ENCODE measurements at places on chromosomes 11 and 22.

DNA sequence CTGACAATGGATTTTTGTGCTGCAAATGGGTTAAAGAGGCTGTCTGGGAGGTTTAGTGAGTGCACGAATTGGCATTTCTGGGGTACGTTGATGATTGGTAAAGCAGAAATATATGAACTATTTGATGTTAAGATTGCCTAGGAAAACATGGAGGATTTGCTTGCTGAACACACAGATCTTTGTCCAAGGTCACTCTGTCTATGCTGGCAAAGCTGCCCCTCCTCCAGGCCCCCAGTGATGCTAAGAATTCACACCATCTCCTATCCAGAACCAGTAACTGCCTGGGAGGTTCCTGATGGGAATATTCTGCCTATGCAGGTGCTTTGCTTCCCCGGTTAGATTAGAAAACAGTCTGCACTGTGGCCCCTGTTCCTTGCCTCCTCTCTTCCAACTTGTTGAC, 5.8 kb downstream of the MTNR1B start:
- no peak for DNase-seq

GRCh38 chr11:79189055-79189454, 251.8 kb downstream of the TENM4 start:
- DNase-seq: no peak

DNA sequence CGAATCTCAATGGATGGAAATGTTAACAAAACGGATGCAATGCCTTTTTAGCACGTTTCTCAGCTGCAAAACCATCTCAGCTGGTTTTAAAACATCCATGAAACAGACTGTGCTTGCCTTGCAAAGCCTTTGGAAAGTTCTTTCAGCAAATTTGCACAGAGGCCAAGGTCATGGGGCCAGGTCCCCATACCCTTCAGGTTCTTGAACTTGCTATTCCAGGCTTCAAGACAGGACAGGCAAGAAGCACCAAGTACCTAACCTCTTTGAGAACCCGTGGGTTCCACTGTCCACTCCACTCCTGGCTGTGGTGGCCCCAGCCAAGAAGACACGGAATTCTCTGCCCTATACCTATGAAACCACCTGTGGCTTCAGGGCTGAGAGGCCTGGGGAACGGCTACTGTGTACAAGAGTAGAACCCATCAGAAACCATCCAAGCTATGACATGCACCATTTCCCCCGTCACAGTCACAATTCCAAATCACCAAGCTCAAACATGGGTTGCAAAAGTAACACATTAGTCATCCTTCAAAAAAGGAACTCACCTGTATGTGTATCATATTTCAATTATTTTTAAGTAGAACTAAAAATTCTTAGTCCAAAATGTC, 17.0 kb downstream of the TNKS1BP1 start:
- no peak for DNase-seq

DNA sequence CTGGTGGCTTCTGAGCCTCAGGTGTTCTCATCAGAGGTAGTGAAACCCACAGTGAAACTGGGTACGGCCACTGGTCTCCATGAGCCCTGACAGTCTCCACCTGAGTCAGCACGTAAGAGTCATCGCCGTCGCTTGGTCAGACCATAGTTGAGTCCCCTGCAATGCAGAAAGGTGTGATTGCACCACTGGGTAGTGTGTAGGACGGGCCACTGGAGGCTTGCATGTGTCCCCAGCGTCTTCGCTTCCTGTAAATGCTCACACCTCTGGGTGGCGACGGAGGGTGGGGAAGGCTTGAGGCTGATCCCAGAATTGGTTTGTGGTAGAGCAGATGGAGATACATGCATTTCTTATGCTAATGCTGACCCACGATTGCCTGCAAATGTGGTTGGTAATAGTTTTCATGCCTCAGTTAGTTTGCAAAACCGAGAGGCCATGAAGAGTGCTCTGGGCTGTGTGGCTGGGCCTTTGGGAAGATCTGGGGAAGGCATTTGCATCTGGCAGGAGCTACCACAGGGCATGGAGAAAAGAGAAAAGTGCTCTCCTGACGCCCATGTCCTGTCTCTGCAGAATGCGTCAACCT, 26.5 kb downstream of the CTTN start:
- DNase-seq: no peak

GRCh38 chr11:48161951-48162884, 54.4 kb upstream of the OR4B1 start:
- DNase-seq: no peak

DNA sequence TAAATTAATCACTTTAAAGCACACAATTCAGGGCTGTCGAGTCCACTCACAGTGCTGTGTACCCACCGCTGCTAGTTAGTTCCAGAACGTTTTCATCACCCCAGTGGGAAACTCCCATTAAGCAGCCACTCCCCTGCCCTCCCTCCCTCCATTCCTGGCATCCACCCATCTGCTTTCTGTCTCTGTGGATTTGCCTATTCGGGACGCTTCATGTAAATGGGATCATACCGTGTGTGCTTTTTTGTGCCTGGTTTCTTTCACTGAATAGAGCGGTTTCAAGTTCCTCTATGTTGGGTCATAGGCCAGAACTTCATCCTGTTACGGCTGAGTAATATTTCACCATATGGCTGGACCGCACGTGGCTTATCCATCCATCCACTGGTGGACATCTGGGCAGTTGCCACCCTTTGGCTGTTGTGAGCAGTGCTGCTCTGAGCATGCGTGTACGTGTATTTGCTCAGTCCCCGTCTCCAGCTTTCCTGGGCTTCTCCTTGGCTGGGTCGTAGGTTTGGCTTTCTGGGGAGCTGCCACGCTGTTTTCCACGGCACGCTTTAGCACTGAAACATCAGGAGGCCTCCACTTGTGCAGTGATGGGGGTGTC, 30.1 kb downstream of the ARHGAP8 start:
- no peak for DNase-seq

DNA sequence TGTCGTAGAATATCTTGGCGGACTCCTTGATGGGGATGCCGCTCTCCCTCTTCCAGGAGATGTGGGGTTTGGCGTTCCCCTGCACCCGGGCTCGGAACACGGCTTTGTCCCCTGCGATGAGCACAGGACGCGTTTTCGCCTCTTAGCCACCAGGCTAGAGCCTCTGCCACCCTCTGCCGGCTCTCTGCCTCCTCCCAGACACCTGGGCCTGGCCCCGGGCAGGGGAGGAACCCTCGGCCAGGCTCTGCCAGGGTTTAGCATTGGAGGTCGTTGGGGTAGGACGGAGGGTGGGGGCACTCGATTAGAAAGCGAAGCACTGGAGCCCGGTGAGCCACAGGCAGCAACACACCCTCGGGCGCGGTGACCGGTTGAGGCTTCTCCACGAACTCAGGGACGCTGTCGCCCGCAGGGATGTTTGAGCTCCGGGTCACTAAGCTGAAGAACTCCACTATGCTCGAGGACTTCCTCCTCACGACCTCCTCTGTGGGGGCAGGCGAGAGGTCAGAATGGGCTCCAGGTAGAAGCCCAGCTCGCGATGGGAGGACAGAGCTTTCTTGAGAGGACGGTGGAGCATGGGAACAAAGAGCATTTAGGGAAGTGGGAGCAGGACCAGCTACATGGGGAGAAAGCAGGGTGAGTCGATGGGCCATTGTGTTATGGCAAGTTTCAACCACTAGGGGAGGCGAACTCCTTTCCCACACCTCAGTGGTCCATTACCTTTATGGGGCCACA, 4.3 kb downstream of the IGSF22 start:
- no peak for DNase-seq
